Posterior vena cava (tissue), 2 donors: ENCODE measurements at places on chromosomes 16 and 17. TPM values are rescaled to one million over a fixed set of nuclear protein-coding genes. Genes with fewer than 3 reads are reported as not detected.

The SMIM22 gene
- total RNA-seq = not detected

The GJD3 gene
- 1.00 TPM for total RNA-seq

- DNase-seq = no peak
Measured at GRCh38 chr16:78385086-78385805, 285.8 kb downstream of the WWOX start.

DNA sequence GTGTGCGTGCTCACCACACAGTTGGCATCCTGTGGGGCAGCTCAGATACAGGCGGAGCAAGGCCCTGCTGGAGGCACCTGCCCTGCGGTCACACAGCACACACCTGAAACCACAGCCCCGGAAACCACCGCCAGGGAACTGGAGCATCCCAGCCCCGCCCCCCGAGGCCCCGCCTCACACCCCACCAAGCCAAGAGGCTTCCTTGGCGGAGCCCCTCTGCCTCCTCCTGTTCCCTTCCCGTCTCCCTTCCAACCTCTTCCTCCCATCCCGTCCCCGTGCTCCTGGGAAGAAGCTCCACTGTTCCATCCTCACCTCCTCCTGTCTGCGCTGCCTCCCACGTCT, 205.5 kb downstream of the NTN1 start:
- no peak for DNase-seq

GRCh38 chr16:64590513-64590912, 531.4 kb downstream of the CDH11 start:
- no peak for DNase-seq

GRCh38 chr16:83458612-83459011, 349.2 kb upstream of the HSBP1 start:
- no peak for DNase-seq

DNA sequence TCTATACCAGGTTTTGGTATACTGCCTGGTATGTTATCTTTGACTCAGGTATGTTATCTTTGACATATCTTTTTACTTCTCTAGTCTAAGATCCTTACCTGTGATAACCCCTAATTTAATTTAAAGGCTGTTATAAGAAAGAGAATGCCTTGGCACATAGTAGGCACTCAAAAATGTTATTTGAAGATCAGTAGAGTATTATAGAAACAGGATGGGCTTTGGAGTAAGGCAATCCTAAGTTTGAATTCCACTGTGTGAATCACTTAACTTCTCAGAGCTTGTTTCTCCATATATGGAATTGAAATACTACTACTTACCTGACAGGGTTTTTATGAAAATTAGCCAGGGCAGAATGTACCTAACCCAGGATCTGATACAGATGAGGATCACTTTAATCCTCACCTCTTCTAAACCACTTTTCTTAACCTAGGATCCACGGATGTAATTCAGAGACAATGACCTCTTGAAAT, 1.2 kb downstream of the BRIP1 start:
- no peak for DNase-seq

DNA sequence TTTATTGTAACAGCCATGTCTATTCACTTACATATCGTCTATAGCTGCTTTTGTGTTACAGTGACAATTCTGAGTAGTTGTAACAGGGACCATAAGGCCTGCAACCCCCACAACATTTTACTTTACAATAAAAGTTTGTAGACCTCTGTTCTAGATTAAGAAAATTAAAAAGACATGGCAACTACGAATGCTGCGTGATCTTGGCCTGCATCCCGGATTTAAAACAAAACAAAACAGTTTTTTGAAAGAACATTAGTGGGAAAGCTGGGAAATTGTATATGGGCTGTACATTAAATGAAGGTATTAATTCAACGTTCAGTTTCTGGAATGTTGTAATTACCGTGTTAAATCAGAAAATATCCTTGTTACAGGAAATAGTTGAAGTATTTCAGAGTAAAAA, 64.1 kb downstream of the RMI2 start:
- DNase-seq = no peak
